ENCODE measurements at places on chromosomes 6 and 20. TPM values are rescaled to one million over a fixed set of nuclear protein-coding genes. Genes with fewer than 3 reads are reported as not detected.

PMEPA1 gene
- 5.0 TPM for polyA plus RNA-seq

SPATS1 gene
- polyA plus RNA-seq, result not detected

SH3BGRL2 gene
- 22.7 TPM for polyA plus RNA-seq

RAMACL gene
- 1.9 TPM for polyA plus RNA-seq

SIRPD gene
- not detected for polyA plus RNA-seq

CPNE1 gene
- polyA plus RNA-seq, result 148 TPM
